ENCODE measurements at places on chromosomes 1 and 21.

DNA sequence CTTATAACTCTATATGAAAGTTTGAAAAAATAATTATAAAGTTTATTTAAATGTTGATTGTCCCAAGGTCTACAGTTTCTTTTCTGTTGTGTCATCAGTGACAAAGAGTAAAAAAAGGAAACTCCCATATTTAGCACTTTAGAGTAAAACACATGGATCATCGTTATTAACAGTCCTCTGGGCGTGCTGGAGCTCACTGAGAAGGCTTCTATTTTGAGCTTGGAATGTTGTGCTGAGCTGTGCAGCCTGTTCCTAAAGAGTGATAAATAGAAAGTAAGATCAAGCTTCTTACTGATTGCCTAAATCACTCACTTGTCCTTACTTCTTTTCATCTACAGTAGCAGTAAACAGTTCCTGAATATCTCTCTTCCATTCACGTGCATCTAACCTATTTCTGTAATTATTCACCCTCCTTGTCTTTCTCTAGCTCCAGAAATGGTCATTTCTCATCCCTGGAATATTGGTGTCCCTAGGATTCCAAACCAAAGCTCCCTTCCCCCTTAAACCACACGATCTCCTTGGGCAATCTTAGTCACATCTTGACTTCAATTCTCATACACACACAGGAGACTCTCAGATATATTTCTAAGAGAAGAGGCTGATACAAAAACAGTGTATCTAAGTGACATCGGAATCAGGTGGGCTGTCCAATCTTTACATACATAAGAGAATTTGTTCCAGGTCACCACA lies 11.9 kb downstream of the GBP5 start:
- no peak for DNase-seq

DNA sequence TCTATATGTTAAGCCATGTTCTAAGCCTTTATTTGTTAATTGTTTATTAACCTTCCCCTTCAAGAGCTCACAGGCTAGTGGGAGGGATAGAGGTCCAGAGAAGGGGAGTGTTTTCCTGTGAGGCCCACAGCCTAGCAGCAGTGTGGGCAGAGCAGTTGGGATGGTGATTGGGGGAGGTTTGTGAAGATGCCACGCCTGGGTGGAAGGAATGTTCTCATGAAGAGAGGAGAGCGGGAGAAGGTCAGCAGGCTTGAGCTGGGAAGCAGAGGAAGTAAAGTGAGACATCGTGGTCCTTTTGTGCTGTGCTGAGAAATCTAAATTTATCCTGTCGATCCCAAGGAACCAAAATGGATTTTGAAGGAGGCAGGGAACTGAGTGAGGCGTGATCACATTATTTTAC lies 42.6 kb downstream of the TRAPPC10 start:
- DNase-seq, result no peak

DNA sequence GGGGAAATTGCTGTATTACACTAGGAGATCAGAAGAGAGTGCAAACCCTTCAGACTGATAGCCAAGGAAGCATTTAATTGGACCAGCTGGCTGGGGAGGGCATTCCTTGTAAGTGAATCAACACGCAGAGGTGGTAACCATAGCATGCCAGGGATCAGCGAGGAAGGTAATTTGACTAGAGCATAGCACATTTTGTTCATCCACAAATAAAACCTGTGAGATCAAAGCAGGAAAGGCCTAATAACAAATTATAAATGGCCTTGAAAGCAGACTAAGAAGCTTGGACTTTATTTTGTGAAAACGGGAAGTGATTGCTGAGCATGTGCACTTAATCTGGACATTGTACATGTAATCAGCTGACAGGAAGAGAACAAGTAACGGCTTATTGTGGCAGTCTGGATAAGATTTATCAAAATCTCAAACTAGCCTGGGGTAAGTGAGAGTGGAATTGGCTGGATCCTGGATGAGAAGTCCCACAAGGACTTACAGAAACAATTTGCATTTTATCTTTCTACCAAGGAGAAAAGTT lies 11.7 kb upstream of the CD55 start:
- DNase-seq, result no peak

DNA sequence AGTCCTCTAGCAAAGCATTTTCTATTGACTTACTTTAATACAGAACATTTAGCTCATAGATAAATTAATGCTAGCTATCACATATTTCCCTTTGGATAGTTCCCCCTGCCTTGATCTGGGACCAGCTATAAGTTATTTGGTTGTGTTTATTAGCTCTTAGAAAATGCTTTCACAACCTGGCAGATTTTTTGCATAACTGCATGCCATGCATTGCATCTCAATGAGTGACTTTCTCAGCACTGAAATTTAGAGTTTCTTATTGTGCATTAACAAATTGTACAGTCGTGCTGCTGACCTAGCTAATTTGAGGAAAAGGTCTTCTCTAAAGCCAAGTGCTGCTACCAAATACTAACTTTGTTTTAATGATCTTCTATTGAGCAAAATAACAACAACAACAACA lies 164.8 kb downstream of the PLPPR5 start:
- DNase-seq, result no peak

DNA sequence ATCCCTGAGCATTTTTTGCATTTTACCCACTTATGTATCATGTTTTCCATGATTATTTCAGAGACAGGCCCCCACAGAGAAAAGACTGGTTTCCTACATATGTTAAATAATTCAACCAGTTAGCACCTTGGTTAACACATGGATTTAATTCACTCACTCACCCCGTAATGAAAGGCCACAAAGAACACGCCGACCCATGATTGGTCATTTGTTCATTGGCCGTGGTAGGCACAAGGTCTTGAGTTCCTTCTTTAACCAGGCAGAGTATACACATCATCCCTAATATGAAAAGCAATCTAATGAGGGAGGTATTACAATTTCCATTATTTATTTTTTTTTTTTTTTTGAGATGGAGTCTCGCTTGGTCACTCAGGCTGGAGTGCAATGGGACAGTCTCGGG lies 50.6 kb downstream of the RPS6KA1 start:
- DNase-seq, result no peak

- DNase-seq, result no peak
These were observed 189.8 kb upstream of the PLXNA2 start for GRCh38 chr1:208433971-208434370.

DNA sequence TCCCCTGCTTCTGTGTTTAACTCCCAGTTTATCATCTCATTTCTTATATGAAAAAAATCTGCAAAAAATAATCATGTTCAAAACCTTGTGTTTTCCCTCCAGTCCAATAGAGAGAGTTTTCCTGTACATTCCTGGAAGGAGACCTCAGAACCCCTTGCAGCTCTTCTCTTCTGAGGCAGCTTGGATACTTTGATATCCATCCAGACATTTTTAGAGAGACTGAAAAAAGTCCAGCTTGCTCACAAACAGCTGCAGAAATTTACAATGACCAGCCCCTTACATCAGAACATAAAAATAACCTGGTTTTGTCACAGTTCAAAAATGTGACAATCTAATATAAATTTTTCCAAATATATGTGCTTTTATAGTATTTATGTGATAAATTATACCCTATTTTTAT lies 73.3 kb upstream of the C1orf115 start:
- no peak for DNase-seq

- DNase-seq, result no peak
These were observed 5.9 kb downstream of the DUSP10 start for GRCh38 chr1:221735999-221736398.

- no peak for DNase-seq
These were observed 46.3 kb downstream of the AIDA start for GRCh38 chr1:222665964-222666363.

DNA sequence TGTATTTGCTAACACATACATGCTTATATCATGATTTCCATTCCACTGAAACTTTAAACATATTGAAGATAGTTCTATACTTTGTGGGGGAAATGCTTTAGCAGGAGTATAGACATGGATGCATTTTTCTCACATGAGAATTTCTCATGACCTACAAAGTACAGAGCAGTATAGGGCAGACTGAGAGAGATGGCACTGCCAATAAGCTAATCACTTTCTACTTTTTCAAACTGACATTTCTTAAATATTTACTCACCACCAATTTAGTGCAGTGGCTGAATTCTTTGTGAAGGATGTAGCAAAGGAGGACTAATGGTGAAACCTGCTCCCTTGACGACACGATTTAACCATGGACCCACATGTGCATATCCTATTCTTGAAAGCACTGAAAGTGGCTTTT lies 923.5 kb downstream of the ADGRL2 start:
- no peak for DNase-seq

Data from stimulated activated CD4-positive, alpha-beta T cell treated with anti-CD3 and anti-CD28 coated beads, Interleukin-12 subunit alpha, Interleukin-12 subunit beta, amount 100 ng/mL, for 4 hours (primary cell).